ENCODE measurements at places on chromosomes 7 and 10.

GRCh38 chr10:49749556-49750491, 12.3 kb downstream of the OGDHL start:
- no peak for DNase-seq

DNA sequence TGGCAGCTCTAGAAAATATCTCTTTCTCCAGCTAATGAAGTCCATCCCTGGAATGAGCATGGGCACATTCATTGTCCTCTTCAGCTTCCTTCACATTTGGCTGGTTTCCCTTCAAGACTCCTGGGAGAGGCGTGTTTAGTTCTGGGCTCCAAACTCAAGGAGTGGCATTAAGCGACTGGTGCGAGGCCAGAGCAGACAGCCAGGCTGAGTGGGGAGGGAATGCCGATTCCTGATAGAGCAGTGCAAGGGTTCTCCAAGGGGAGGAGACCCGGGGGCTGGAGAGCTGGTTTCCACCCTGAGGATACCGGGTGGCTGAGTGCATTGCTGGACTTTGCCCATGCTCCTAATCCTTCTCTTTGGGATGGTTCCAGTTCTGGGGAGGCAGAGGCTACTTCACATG, 372.1 kb downstream of the RPS24 start:
- no peak for DNase-seq

DNA sequence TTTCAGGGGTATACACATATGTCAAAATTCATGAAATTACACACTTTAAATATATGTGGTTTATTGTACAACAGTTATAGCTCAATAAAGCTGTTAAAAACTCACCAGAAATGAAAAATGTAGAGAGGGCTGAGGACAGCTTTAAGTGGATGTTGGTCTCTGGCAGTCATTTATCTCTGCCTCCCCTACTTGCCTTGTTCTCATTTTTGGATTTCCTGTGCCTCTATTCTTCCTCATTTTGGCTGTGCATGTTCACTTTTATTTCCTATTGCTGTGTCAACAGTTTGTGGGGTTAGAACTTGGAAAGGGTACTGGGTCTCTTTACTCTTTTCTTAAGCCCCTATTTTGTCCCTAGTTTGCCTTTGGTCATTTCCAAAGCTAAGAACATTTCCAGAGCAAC, 18.6 kb upstream of the MEST start:
- DNase-seq = no peak

- no peak for DNase-seq
Observed at GRCh38 chr7:129664029-129665012, 52.8 kb downstream of the NRF1 start.

DNA sequence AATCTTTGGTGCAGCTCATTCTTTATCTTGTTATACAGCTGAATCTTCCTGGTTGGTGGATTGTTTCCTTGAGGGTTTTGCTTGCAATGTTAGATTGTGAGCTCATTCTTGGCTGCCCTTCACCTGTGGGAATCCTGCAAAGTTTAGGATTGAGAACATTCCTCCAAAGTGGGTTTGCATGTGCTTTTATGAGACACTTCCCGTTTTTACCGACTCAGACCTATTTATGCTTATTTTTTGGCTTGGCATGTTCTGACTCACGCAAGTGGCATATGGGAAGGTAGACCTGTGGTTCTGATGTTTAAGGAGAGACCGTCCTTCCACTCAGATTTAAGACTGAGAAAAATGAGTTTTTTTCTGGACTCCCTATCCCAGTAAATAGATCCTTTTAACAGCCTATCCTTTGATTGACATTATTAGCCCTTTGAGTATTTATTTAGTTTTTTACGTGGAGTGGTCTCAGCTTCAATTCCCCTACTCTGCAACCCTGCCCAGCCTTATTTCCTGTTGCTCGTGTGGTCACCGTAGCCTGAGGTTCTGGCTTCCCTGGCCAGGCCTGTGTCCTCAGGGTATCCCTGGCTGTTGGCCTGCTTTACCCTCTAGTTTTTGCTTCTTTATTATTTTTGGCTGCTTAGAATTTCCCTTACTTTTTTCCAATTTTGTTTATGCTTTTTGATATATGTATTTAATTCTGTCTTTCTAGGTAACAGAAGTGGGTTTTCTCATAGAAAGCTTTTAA, 13.4 kb upstream of the PRF1 start:
- no peak for DNase-seq

DNA sequence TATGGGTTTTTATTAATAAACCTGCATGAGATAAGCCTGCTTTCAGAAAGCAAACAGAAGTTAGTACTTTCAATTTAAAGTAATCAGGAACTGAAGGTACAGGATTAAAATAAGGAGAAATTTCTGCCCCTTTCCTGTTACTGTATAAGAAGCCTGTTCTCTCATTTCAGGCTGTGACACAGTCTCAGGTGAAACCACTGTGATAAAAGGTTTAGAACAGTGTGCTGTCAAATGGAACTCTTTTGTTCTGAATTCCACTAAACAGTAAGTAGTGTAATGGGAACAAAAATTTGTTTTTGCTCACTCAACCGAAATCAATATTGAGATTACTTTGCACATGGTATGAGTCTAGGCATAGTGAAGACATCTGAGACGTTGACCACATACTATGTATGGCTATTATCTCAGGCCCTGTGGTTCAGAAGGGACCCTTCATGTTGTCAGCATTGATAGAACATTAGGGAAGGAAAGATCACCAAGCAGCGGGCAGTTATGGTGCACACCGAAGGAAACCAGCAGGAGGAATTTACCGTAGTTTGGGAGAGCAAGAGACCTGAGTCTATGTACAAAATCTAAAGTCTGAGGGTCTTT, 14.9 kb downstream of the HEPACAM2 start:
- no peak for DNase-seq

DNA sequence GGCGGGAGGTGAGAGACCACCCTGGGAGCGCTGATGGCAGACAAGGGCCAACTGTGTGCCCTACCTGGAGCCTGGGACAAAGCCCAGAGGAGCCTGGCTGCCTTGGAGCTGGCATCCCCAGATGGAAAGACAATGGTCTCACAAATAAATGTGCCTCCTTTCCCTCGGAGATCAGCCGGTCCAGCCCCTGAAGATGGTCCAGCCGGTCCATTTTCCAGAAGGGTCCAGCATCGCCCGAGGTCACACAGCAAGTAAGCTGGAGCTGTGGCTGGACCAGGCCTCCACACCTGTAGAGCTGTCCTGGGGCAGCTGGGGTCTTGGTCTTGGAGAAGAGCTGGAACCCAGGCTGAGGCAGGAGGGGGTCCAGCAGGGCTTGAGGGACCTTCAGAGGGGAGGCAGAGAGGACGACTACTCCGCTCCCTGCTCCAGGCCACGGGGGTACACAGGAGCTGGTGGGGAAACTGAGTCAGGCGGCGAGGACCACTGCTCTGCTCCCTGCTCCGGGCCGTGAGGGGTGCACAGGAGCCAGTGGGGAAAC, 3.6 kb downstream of the ELFN1 start:
- DNase-seq = no peak

- DNase-seq = no peak
Observed at GRCh38 chr10:34985823-34986222, 104.3 kb downstream of the CUL2 start.

GRCh38 chr10:13253726-13254125, 19.6 kb upstream of the UCMA start:
- DNase-seq = no peak

DNA sequence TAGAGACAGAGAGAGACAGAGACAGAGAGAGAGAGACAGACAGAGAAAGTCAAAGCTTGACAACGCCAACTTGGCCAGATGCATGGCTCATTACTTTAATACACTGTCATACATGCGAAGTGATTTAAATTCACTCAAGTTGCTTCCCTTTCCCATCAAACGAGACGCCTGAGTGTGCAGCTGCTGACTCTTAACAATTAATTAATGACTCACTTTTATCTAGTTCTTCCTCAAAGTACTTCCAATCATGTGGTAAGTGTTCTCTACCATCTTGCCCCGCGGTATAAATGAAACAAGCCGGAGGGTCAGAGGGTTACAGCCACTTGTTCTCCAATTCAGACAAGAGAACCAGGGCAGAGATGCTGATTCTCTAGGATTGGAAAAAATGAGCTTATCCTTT, 90.8 kb downstream of the SFMBT2 start:
- no peak for DNase-seq

- no peak for DNase-seq
Observed at GRCh38 chr10:112353046-112353445, 20.9 kb upstream of the ACSL5 start.

GRCh38 chr10:86373251-86373650, 6.7 kb upstream of the GRID1 start:
- no peak for DNase-seq

DNA sequence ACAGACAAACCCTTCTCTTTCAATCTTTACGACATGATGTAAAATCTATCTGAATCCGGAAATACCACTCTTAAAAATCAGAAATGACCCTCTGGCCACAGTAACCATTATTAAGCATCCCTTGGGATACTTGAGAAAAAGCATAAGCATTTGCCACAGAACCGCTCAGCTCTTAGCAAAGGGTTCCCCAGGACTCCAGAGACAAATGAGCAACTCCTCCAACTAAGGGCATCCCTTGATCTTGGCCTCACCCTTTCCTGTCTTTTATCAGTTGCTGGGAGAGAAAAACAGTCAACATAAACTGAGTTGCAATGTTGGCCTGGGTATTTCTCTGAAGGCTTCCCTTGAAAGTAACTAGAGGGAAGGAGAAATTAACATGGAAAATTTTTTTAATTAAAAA, 3.5 kb downstream of the PDLIM1 start:
- DNase-seq = no peak

DNA sequence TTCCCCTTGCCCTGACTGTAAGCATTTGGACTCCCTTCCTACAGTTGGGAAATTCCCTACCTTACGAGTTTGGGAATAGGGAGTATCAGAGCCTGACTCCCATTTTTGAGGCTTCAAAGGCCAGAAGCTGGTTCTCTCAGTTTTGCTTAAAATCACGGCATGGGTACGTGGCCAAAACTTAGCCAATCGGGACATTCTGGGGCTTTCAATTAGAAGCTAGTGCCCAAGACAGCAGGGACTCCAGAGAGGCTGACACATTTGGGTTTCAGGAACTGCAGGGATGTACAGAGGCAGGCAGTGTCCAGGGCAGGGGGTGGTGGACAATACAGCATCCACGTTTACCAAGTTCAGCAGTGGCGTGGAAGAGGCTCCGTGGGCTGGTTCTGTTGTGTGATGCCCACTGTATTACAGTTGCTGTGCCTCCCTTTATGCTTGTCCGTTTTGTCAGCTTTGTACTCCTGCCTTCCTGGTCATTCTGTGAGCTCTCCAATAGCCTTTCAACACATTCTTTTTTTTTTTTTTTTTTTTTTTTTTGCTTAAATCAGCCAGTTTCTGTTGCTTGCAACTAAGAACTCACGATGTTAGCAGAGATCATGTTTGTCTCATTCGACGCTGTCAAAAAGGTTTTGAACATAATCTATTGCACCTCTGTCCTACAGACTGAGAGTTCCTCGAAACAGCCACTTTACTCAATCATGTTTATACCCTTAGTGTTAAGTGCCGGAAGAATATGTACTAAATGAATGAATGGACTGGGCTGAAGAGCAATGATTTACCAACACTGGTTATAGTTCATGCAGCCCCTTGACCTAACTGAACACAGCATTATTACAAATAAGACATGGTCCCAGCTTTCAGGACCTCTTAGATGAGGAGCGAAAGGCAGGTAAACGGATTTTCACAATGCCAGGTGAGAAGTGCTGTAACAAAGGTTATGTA, 1.1 kb downstream of the GGCT start:
- DNase-seq = no peak

- no peak for DNase-seq
Observed at GRCh38 chr7:353746-354325, 63.9 kb downstream of the FOXL3 start.

- DNase-seq = no peak
Observed at GRCh38 chr7:74452748-74453321, 871 bp upstream of the GTF2IRD1 start.

DNA sequence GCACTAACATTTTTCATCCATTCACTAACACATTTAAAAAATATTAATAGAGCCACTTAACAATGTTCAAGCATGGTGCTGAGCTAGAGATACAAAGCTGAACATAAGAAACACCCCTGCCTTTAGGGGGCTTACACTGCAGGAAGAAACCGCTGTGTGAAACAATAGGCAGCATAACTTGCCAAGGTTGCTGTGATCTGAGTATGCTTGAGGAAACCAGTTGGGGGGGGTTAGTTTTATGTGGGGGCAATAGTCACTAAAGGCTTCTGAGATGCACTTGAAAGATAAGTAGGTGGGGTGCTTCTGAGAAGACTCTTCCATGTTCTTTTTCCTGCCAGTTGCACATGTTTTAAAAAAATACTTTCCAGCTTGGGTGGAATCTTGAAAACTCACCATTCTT, 2.8 kb downstream of the RBM17 start:
- no peak for DNase-seq

- DNase-seq = no peak
Observed at GRCh38 chr7:121503730-121504129, 107.6 kb upstream of the FAM3C start.

DNA sequence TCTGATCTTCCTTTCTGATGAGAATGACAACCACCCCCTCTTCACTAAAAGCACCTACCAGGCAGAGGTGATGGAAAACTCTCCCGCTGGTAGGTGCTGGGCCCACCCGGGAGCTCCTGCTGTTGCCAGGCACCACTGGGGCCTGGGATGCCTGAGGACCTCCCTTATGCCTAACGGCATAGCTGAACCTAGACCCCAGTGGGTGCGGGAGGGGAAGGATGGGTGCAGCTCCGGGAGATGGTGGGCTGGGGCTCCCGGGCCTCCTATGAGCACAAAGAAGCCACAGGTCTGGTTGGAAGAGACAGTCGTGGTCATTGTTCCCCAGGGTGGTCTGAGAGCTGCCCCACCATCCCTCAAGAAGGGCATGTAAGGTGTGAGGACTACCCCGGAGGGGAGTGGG, 15.6 kb upstream of the VSIR start:
- no peak for DNase-seq

GRCh38 chr7:151248346-151249033, at the start of gene SMARCD3:
Gene SMARCD3 (minus strand): TSS chr7:151248694. CDS start chr7:151248562, 132 bp downstream.
- no peak for DNase-seq

GRCh38 chr10:97704341-97704740, 9.2 kb upstream of the MARVELD1 start:
- no peak for DNase-seq

Measured in effector memory CD4-positive, alpha-beta T cell (primary cell).